Muscle of leg (tissue), 16 donors: ENCODE measurements at places on chromosomes 4 and X.
A peak's percentile ranks its signal among the peaks of the same experiment; 100 is the strongest.

DNA sequence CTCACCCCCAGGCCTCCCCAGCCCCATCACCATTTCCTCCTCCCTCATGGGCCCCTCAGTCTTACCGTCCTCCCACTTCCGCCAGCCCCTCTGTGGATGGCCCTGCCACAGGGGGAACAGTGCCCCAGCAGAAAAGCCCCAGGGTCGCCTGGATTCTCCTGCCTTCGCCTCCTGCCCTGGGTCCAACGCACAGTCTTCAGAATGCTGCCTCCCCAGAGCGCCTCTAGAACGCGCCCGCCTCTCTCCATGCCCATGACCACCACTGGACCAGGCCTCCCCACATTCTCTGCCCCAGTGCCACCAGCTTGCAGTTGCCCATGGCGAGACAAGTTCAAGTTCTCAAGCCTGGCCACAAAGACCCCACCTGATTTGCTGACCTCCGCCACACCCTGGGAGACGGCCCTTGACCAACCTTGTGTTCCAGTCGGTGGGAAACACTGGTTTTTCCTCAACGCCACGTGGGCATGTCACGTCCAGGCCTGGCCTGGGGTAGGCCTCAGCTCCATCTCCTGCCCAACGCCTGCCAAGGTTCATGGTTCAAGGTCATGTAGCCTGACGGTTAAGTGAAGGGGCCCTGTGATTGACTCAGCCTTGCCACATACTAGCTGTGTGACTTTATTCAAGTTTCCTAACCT is 634 bp upstream of the PLXNB3 start:
- no peak for DNase-seq

GRCh38 chr4:9919047-9919446 is 102.2 kb downstream of the SLC2A9 start:
- no peak for DNase-seq

DNA sequence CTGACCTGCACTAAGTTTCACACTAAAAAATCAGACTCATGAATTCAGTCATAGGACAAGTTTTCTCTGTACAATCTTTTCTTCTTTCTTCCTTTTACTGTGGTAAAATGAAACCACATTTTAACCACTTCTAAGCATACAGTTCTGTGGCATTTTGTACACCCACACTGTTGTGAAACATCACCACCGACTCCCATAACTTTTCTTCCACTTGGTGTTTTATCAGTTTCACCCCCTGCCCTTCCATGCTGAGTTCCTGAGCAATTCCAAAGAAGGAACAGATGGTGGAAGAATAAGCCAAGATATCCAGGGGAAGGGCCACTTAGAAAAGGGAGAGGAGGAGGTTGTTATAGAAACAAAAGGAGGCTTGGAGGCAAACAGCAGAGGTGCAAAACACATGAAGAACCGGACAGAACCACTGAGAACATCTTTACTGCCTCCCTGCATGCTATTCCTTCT is 22.6 kb downstream of the SLC25A4 start:
- peak; percentile 36 for DNase-seq

- no peak for DNase-seq
Observed at GRCh38 chr4:65069177-65069576, 601.1 kb downstream of the EPHA5 start.

DNA sequence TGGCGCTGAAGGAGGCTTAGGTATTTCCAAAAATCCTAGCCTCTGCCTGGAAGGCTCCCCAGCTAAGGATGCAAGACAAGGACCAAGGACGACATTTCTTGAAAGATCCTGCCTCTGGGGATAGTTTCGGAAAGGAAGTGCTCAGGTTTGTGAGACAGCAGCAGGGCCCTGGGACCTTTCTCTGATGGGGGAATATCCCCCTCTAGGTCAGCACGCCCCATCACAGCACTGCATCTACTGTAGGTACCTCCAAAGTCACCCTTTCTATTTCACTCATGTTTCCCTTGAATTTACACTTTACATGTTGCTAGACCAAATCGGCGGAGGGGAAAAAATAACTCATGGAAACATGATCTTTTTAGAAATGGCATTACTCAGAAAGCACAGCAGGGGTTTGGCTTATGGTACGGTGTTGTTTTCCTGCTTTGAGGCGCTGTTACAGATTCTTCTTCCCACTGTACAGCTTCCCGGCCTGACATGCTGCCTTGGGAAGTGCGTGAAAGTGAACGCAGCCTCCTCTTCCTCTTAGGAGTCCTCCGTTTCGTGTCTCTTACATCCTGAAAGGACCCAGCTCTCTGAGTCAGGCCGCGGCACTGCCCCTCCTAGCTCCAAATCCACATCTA is 77.2 kb upstream of the DHRSX start:
- peak; percentile 80 for DNase-seq

DNA sequence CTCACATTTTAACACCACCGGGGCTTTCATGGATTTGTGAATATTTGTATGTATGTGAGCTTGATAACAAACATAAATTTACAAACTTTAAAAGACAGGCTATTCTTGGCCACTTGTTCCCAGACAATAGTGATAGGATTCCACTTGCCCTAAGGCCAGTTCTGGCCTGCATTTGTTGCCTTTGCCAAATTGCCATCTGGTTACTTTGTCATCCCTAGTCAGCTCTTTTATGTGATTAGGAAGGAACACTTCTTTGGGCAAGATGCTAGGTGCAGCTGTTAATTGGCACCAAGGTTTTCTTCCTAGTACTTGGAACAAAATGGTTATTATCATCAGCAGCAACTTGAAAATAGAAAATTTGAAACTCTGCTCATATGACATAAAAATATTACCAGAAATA is 63.3 kb downstream of the CCSER1 start:
- DNase-seq: no peak

DNA sequence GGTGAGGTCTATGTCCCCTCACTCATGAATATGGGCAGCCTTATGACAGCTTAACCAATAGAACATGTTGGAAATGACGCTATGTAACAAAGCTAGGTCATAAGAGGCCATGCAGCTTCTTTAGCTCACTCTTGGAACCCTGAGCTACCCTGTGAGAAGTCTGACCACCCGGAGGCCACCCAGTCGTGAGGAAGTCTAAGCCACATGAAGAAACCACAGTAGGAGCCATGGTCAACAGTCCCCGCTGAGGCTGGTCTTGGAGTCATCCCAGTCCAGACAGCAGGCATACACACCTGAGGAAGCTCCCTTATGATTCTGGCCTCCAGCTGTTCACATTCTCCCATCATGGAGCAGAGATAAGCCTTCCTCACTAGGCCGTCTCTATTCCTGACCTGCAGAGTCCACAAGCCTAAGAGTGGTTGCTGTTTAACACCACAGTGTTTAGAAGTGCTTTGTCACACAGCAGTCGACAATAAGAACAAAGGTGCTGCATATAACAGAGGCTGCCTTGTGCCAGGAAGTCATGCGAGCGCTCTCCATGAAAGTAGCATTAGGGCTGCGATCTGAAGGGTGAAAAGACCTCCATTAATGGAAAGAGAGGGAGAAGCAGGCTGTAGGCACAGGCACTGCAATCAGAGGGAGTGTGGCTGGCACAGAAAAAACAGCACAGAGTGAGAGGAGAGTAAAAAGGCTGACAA is 38.2 kb downstream of the TSPAN5 start:
- no peak for DNase-seq
